ENCODE measurements at places on chromosomes 2 and 18.

- no peaks in the 10 kb centered on the region for H3K36me3 ChIP-seq
- no peak overlapping the region for H3K27ac ChIP-seq
- no peaks in the 10 kb centered on the region for H3K4me1 ChIP-seq
- DNase-seq: no peak
- no peak overlapping the region for H3K4me3 ChIP-seq
These were observed 16.8 kb downstream of the ASXL3 start for GRCh38 chr18:33594799-33595198.

- H3K27me3 ChIP-seq: no peaks in the 10 kb centered on the region
- no peak for DNase-seq
- no peaks in the 10 kb centered on the region for H3K4me1 ChIP-seq
These were observed 353.1 kb downstream of the CMPK2 start for GRCh38 chr2:6512589-6512988.

DNA sequence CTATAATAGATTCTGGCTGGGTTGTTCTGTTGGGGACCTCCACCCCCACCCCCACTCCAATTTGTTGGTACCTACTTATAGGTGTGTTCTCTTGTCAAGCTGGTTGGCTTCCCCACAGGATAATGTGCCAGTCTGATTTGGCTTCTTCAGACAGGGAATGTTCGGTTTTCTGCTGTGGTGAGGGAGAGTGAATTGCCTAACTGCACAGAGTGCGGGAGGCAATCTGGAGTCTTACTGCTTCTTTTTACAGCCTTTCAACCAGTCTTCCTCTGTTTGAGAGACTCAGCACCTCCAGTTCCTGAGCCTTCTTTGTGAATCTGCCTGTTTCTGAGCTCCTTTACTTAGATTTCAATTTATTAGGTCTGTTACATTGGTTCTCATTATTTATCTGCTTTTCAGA, 27.4 kb upstream of the SNORC start:
- peaks cover 93% of the 10 kb centered on the region for H3K36me3 ChIP-seq
- no peak overlapping the region for H3K27ac ChIP-seq
- DNase-seq: no peak
- peaks cover 23% of the 10 kb centered on the region for H3K4me1 ChIP-seq

GRCh38 chr2:219020604-219021365, 20.5 kb downstream of the CFAP65 start:
- H3K4me3 ChIP-seq: no peak overlapping the region
- no peak for DNase-seq
- H3K27me3 ChIP-seq: peaks cover 16% of the 10 kb centered on the region
- H3K4me1 ChIP-seq: no peaks in the 10 kb centered on the region

DNA sequence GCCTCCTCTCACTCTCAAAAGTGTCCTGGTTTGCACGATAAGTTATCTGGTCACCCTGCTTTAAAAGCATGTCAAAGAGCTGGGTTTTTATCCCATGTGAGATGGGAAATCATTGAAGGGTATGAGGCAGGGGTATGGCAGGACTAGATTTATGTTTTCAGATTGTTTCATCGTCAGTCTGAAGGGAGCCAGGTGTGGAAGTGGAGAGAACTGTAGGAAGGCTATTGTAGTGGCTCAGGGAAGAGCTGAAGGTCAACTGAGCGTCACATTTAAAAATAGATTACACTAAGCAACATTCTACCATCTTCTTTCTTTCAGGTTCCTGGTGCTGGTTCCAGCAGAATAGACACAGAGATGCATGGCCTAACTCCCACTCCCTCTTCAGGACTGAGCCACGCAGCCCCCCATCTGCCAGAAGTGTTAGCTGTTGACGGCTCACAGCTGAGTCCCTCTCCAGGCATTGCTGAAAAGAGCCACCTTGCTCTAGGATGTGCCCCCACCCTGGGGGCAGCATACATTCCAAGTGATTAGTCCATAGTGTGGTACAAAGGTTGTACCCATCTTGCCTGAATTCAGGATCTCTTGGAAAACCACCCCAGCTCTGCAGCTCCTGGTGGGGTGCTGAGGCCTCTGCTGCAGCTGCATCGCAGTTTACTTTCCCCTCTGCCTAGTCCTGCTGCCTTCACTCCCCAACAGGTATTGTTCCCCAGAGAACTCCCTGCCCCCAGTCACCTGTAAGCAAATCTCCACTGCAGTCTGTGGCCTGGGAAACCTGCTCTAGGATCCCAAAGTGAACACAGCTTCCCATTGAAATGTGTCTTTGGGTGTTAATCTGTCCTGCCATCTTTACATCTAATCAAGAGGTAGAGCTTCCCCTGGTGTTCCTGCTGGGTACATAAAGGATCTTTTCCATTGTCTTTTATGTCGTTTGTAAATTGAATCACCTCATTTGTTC, 79.5 kb upstream of the KLF7 start:
- no peak for DNase-seq
- H3K27ac ChIP-seq: no peak overlapping the region
- no peak overlapping the region for H3K4me3 ChIP-seq
- H3K36me3 ChIP-seq: no peaks in the 10 kb centered on the region
- no peaks in the 10 kb centered on the region for H3K27me3 ChIP-seq

GRCh38 chr2:231133365-231134099, 8.7 kb upstream of the HTR2B start:
- H3K27ac ChIP-seq: no peak overlapping the region
- DNase-seq: no peak
- H3K4me3 ChIP-seq: no peak overlapping the region
- no peaks in the 10 kb centered on the region for H3K4me1 ChIP-seq
- no peaks in the 10 kb centered on the region for H3K27me3 ChIP-seq
- peaks cover 31% of the 10 kb centered on the region for H3K36me3 ChIP-seq

- H3K27me3 ChIP-seq: peaks cover 3% of the 10 kb centered on the region
- H3K4me3 ChIP-seq: no peak overlapping the region
- no peak overlapping the region for H3K27ac ChIP-seq
- no peaks in the 10 kb centered on the region for H3K4me1 ChIP-seq
- H3K36me3 ChIP-seq: no peaks in the 10 kb centered on the region
These were observed 70.8 kb downstream of the TMEM200C start for GRCh38 chr18:5824370-5824984.

DNA sequence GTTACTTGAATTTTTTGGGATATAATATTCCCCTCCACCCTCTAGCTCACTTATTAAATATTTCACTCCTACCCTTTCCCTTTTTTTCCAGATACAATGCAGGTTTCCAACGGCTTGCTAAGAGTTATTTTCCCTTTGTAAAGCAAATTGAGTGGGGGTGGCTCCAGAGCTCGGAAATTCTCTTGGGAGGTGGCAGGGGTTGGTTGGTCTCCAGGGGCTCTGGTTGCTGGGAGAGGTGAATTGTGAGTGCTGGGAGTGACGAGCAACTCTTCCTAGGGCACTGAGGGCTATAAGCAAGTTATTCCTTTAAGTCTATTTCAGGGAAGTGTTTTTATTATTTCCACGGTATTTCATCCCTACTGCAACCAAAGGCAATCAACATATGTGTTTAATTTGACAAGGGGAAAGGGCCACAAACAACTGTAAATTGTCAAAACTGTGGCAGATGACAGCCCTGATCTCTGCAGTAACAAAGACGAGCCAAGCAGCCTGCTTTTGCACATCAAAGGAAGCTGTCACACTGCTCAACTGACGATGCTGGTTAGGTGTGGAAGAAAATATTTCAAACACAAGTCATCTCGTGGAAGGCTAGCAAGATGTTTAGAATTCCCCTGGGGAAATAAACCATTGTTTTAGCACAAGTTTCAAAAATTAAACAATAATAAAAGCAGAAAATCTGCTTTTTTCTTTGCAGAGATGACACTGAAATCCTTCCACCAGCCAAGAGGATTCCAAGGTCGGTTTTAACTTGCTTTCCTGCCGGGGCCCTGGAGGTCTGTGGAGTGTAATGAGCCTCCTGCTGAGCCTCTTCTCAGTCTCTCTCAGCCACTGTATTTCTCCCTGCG, 34.8 kb upstream of the ASXL2 start:
- peaks cover 11% of the 10 kb centered on the region for H3K4me1 ChIP-seq
- no peaks in the 10 kb centered on the region for H3K36me3 ChIP-seq
- H3K27ac ChIP-seq: no peak overlapping the region
- no peak overlapping the region for H3K4me3 ChIP-seq
- H3K27me3 ChIP-seq: no peaks in the 10 kb centered on the region
- no peak for DNase-seq

- DNase-seq: no peak
- no peaks in the 10 kb centered on the region for H3K27me3 ChIP-seq
- no peaks in the 10 kb centered on the region for H3K36me3 ChIP-seq
- H3K4me3 ChIP-seq: no peak overlapping the region
These were observed 5.4 kb downstream of the CTAGE1 start for GRCh38 chr18:22412176-22412911.
